ENCODE measurements at places on chromosomes 7 and 10.
A peak's percentile ranks its signal among the peaks of the same experiment; 100 is the strongest.

DNA sequence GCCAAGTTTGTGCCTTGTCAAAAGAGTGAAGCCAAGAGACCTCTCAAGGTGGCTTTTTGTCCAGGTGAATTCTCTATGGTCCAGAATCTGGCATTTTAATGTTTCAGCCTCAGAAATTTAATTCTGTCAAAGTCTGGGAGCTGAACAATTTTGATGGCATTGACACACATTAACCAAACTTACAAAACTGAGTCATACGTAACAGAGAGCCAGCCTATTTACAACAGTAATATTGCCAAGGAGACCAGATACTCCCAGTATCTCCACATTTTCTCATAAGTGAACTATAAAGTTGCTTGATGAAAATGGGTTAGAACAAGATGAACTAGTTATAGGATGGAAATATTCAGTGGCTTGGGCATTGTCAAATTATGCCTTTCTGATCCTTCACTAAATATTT lies 43.8 kb downstream of the PDE6C start:
- DNase-seq, result no peak

DNA sequence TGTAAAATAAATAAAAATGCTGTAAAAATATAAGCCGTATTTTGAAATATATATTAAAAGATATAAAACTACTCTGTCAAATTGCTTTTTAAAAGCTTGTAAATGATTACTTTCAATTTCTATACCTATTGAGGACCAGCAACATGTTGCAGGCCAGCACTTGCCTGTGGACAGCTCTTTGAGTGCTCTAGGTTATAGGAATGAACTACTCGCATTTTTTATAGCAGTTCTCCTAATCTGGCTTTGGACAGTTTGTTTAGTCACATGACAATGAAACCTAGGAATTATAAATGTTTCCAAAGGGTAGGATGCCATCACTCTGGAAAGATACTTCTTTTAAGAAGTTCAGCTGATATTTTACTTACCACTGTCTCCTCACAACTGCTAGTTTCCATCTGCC lies 117.7 kb upstream of the PTPRZ1 start:
- no peak for DNase-seq

DNA sequence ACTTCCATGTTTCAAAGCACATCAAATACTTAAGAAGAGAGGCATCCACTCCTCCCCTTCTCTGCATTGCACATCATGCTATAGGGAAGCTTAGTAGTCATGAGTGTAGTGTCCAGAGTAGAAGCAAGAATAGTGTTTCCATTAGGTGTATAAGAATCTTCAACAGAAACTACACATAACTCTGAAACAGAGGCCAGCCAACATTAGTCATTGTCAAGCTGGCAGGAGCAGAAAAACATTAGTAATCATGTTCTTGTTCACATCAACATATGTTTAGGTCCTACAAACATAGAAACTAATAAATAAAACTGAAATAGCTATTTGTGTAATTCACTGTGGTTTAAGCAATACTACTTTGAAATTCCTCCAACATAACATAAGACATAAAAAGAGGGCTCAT lies 370.2 kb downstream of the PPP1R3A start:
- no peak for DNase-seq

- no peak for DNase-seq
Measured at GRCh38 chr7:24227603-24228359, 56.2 kb upstream of the NPY start.

DNA sequence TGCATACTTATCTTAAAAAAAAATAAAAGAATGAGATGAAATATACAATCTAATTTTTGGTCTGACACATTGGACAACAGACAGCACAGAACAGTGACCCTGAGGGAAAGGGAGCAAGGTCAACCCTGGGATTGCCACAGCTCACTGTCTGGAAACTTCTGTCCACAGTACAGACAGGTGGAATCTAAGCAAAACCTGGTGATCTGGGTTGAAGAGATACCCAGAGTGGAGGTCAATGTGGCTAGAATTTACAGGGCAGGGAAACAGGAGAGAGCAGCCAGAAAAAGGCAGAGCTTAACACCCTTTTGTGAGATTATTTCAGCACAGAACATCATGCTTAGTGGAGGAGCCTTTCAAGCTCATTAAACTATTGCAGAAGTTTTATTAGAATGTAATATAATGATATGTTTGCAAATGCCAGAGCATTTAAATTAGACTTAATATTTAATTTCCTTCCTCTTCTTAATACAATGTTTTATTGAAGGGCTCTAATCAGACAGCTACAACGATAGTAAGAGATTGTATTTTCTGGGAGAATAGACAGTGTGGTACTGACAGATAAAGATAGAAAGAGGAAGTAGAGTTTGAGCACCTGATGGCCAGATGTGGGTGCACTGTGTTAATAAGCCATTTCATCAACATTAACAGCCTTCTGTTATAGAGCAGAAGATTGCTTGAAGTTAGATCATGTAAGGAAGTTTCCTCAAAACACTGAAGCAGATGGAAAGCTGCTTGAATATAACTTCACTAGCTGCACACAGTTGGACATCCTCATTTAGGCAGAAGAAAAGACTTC lies 309.4 kb downstream of the HGF start:
- DNase-seq, result no peak

DNA sequence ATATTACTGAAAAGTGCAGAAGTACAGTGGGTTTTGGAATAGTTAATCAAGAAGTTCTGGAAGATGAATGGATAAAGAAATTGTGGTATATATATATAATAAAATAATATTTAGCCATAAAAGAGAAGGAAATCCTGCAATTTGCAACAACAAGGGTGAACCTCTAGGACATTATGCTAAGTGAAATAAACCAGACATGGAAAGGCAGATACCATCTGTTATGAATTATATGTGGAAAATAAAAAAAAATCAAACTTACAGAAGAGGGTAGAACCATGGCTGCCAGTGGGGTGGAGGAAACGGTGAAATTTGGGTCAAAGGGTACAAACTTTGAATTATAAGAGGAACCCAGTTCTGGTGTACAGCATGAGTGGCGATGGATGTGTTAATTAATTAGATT lies 162.6 kb downstream of the BICC1 start:
- DNase-seq, result no peak

DNA sequence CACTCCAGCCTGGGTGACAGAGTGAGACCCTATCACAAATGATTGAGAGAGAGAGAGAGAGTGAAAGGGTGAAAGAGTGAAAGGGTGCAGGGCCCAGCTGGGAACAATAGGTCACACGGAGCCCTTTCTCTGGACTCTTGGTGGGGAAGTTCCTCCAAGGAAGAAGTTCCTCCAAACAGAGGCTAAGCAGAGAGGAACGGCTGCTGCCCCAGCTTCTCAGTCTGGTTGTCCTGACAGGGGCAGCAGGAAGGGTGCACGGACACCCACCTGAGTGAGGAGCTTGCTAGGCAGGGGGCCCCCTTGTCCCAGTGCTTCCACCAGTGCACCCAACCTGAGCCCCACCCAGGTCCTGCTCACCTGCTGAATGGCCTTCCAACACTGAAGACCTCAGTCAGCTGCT lies 38.8 kb upstream of the MYL10 start:
- DNase-seq, result no peak

GRCh38 chr7:81902536-81902935 lies 132.7 kb upstream of the HGF start:
- no peak for DNase-seq

DNA sequence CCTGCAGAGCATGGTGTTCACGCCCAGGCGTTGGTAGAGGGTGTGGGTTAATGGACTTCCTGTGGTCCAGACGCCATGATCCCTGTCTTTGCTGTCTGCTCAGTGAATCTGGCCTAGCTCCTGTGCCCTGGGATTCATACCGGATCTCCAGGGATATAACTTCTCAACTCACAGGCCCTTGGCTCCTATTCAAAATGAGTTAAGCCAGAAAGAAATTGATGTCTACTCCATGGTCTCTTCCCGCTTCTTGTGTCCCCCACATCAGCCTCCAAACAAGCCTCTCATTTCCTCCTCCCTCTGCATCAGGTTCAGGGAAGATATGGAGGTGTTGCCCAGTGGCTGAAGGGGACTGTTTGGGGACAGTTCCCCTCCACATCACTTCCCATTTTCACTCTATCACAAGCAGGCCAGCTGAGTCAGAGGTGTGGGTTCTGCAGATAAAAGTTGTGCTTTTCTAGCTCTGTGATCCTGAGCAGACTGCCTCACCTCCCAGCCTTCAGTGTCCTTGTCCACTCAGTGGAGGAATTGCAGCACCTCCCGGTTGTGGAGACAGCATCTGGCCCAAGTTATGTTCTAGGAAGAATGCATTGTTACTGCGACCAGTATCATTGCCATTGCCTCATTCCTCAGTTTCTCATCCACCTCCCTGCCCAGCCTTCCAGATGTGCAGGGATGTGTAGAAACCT lies 22.5 kb downstream of the AKR1E2 start:
- DNase-seq, result no peak

GRCh38 chr7:67821116-67821515 lies 824.5 kb downstream of the TYW1 start:
- no peak for DNase-seq

- no peak for DNase-seq
Measured at GRCh38 chr7:37411444-37412034, 37.1 kb downstream of the ELMO1 start.

DNA sequence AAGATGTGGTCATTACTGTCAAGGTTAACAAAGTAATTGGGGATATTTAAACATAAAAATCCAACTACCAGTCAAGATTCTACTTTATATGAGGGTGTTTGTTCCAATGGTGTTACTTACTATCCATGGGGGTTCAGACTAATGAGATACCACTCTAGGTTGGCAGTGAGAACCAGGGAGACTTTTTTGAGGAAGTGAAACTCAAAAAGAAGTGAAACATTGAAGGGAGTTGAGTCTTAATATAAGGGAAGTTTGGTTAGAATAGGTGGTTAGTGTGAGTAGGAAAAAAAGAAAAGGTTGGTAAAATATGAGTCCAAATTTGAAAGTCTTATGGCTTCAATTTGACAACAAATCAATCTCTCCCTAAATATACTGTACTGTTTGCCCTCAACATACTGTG lies 123.6 kb upstream of the ANK3 start:
- DNase-seq, result no peak

- no peak for DNase-seq
Measured at GRCh38 chr7:99254390-99254789, 18.2 kb upstream of the MYH16 start.

DNA sequence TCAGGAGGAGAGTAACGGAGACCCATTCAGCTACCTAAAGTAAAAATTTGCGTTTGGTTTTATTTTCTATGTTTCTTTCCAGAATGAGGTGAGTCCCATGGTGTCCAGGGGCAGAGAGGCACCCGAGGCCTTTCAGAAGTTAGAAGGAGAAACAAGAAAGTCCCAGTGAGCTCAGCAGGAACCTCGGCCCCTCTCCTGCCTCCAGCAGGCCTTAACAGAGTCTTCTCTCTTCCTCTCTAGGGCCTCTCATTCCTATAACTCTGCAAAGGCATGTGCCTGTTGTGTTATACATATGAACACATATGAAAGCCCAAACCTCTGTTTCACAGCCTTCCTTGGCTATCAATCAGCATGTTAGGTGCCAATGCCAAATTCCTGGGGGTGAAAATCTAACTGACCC lies 20.8 kb upstream of the IKZF1 start:
- DNase-seq, result no peak

- DNase-seq, result no peak
Measured at GRCh38 chr7:37683246-37684120, at the start of gene GPR141. Gene GPR141, plus strand, starts transcription at chr7:37683766. Its CDS starts 56,628 bp downstream, at chr7:37740394.

DNA sequence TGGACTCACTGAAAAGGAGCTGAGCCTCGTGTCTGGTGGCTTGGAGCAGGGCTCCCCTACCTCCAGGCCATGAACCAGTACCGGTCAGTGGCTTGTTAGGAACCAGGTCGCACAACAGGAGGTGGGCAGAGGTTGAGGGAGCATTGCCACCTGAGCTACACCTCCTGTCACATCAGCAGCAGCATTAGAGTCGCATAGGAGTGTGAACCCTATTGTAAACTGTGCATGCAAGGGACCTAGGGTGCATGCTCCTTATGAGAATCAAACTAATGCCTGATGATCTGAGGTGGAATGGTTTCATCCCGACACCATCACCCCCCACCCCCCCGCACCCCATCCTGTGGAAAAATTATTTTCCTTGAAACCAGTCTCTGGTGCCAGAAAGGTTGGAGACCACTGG lies 50.4 kb downstream of the TSPAN15 start:
- no peak for DNase-seq

DNA sequence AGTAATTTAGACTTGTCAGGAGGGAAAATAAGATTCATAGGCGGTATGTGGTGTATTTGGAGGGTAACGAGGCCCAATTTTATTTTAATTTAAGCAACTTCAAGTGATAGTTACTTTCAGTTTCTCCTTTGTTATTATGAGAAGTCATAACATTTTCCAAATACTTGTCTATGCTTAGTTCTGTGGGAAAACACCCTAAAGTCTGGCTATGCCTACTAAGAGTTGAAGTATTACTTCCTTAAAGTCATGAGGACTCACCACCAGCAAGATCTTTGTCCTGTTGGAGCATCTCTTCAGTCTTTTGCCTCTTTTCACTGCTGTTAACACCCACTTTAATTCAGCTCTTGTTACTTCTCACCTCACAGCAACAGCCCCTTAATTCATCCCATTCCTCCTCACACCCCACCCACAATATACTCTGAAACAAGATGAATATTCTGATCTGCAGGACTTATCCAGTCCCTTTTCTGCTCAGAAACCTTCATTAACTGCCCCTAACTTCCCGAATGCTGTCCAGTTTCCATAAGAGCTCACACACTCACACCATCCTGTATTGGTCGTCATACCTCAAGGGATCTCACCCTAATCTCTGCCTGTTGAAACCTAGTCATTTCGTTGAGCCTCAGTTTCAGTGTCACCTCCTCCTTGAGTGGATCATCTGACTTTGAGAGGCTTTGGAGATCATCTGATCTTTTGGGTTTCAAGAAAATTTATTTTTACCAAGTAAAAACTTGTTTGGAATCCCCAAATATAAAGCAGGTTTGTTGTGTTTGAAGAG lies 61.3 kb downstream of the DNAH11 start:
- DNase-seq, result no peak

- no peak for DNase-seq
Measured at GRCh38 chr7:50228148-50228547, 76.4 kb upstream of the IKZF1 start.

DNA sequence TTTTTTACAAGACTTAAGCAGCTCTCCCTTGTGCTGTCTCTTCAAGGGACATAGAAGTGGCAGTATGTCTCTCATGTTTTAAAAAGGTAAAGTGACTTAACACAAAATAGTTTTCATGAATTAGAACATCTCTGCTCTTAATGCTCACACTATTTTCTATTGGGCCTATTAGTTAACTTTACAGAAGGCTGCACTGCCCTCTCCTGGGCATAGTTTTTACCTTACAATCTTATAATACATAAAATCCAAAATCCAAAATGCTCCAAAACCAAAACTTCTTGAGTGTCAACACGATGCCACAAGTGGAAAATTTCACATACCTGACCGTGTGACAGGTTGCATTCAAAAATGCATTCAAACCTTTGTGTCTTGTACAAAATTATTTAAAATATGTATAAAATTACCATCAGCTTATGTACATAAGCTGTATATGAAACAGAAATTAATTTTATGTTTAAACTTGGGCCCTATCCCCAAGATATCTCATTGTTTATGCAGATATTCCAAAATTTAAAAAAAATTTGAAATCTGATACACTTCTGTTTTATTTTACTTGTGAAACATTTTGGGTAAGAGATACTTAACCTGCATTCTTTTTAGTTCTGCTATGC lies 25.8 kb downstream of the TES start:
- DNase-seq, result peak; percentile 34

GRCh38 chr10:48681740-48682139 lies 2.9 kb upstream of the WDFY4 start:
- DNase-seq, result no peak
